ENCODE measurements at places on chromosomes 12 and 14. TPM values are rescaled to one million over a fixed set of nuclear protein-coding genes. Genes with fewer than 3 reads are reported as not detected.
A peak's percentile ranks its signal among the peaks of the same experiment; 100 is the strongest.

- no peak for DNase-seq
These were observed 255.3 kb downstream of the AEBP2 start for GRCh38 chr12:19694627-19695026.

GRCh38 chr12:60148831-60149230, 553.0 kb downstream of the SLC16A7 start:
- DNase-seq: peak; percentile 53

DNA sequence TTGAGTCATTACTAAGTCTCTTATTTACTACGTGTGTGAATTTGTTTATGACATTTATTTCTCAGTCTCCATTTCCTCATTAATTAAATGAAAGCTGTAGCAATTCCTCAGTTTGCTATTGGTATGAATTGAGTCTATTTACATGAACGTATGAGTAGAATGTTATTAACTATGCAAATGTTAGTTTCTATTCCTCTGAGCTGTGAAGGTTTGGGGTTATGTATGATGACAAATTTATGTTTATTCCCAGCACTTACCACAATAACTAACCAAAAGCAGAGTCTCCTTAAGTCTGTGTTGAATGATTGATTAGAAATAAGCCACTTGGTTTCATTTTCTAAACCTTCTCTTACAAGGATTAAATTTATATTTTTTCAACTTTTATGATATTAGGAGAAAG, 1340.9 kb downstream of the FSCB start:
- no peak for DNase-seq

DNA sequence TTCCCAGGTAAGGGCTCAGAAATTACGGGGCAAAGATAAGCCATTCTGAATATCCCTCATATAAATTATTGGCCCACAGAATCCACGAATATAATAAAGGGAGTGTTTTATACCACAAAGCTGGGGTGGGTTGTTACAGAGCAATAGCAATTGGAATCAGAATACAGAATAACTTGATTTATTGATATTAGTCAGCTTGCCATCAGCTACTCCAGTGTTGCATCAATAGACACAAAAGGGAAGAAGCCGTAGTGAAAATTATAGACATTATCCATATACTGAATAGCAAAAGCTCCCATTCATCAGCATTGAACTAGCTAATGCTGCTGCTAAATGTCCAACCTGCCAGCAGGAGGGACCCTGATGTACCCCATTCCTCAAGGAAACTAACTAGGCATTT, 18.3 kb downstream of the MDGA2 start:
- DNase-seq: no peak

- no peak for DNase-seq
These were observed 678.2 kb downstream of the NRXN3 start for GRCh38 chr14:78848234-78848820.

DNA sequence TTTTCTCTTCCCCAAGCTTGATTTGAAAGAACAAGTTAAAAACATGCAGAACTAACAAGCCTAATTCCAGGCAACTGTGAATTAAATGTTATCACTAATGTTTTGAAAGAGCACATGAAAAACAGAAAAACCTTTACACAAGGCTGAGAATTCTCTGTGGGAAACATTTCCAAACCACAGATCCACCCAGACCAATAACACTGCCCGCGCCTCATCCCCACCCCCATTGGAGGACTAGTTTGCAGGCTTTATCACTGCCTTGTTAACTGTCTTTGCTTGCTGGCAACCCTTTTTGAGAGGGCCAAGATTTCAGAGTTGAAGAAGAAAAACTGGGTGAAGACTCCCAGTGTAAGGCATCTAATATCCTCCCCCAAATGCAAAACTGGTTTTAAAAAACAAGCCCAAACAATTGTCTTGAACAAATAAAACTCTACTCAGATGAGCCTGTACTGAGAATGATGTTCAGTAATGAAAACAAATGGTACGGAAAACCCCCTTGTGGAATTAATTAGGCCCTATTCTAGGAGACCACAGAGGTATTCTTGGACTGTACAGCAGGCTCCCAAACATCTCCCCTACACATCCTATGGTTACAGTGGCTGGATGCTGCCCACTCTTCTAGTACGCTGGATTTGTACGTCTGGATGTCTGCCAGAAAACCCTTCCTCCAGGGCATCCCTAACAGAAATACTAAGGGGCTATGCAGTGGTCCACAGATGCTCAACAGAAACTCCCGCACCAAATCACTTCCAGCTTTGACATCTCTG, 5.8 kb downstream of the MAX start:
- no peak for DNase-seq

GRCh38 chr12:64658892-64659481, 48.7 kb downstream of the RASSF3 start:
- no peak for DNase-seq

GRCh38 chr12:75658286-75658685, 146.9 kb upstream of the KRR1 start:
- DNase-seq: no peak

GRCh38 chr12:96271469-96272199, 77.5 kb downstream of the ELK3 start:
- DNase-seq: no peak

- DNase-seq: no peak
These were observed 184.3 kb upstream of the C14orf180 start for GRCh38 chr14:104395276-104395675.

DNA sequence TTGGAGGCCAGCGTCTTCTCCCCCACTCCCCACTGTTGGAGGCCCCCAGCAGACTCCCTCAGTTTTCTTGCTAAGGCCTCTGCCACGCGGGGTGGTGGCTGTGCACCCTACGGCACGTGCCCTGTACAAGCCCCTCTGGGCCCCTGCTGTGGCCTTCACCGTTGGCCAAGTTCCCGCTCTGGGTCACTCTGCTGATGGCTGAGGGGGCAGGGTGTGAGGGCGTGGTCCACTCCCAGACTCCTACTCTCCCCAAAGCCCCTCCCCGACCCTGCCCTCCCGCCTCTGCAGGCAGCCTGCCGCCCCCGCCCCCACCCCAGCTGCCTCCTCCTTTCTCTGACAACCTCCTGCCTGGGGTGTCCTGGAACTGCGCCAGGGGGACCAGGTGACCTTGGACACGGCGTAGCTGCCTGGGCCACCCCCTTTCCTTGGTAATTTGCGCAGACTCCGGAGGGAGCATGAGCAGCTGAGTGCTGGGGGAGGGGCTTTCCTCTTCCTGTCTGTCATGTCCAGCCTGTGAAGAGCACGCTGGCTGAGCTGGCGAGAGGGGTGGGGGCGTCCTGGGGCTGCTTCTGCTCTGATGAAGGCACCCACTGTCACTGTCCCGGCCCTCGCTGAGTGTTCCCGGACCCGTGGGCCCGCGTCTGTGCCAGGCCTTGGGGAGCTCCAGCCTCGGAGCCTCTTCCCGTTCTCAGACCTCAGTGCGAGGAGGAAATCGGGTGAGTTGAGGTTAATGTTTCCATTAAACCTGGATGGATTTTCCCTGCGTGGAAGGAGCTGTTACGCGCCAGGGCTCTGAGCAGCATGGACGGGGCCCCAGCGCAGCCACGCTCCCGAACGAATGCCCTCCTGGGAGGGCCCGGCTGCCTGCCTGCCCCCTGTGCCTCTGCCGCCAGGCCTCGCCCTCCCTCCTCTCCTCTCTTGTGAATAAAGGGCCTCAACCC, 85.0 kb downstream of the KIF26A start:
- no peak for DNase-seq

DNA sequence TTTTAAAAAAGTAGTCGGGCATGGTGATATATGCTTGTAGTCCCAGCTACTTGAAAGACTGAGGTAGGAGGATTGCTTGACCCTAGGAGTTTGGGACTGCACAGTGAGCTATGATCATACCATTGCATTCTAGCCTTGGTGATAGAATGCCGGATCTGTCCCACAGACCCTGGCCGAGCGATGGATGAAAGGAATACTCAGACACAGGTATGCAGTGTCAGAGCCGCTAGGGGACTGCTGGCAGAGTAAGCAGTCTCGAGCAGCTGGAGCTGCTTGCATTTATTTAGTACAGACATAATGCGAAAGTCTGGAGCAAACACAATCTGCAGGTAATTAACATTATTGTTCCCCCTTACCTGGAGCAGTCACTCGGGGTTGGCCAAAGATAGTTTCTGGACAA, 18.6 kb downstream of the AICDA start:
- DNase-seq: no peak

GRCh38 chr12:14982991-14983390, 10.1 kb downstream of the PDE6H start:
- DNase-seq: no peak

Gene RNASE8
- total RNA-seq: not detected

Gene PUS7L
- 14.9 TPM for total RNA-seq

Gene LHX5
- 0.50 TPM for total RNA-seq

Gene TMEM253
- total RNA-seq: not detected

Gene RNASE2
- not detected for total RNA-seq

Gene SLC17A8
- total RNA-seq: under 0.01 TPM

Gene TEP1
- 15.5 TPM for total RNA-seq
